ENCODE measurements at places on chromosomes 12 and 14. TPM values are rescaled to one million over a fixed set of nuclear protein-coding genes. Genes with fewer than 3 reads are reported as not detected.

GRCh38 chr14:73785336-73785833, 66.2 kb upstream of the PTGR2 start:
- peak; percentile 56 for DNase-seq

- DNase-seq, result no peak
Measured at GRCh38 chr12:57611108-57611826, at the start of gene ARHGEF25. TSS of gene ARHGEF25 (plus strand) at chr12:57611435. CDS start at chr12:57611895, 460 bp downstream.

The LYZ gene
- not detected for total RNA-seq

DNA sequence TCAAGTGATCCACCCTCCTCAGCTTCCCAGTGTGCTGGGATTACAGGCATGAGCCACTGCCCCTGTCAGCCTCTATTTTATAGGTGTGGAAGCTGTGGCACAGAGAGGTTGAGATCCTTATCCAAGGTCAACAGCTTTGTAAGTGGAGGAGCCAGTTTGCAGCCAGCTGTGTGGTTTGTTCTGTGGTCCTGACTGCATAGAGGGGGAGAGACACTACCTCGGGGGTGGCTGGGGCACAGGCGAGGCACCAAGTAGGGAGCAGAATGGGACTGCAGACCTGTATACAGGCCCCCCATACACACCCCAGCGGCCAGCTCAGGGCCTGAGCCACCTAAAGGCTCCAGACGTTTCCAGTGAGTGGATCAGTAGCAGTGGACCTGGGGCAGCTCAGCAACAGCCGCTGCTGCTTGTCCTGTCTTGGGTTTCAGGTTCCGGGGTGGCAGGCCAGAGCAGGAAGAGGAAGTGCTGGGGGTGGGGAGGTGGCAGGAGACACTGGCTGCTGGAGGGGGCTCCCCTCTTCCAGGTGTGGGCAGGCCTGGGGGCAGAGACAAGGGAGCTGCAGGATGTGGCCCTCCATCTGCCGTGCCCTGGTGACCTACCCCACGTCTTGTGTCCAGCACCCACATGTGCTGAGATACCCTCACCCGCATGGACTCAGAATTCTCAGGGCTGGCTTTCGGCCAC, 11.0 kb downstream of the ORAI1 start:
- DNase-seq, result no peak

DNA sequence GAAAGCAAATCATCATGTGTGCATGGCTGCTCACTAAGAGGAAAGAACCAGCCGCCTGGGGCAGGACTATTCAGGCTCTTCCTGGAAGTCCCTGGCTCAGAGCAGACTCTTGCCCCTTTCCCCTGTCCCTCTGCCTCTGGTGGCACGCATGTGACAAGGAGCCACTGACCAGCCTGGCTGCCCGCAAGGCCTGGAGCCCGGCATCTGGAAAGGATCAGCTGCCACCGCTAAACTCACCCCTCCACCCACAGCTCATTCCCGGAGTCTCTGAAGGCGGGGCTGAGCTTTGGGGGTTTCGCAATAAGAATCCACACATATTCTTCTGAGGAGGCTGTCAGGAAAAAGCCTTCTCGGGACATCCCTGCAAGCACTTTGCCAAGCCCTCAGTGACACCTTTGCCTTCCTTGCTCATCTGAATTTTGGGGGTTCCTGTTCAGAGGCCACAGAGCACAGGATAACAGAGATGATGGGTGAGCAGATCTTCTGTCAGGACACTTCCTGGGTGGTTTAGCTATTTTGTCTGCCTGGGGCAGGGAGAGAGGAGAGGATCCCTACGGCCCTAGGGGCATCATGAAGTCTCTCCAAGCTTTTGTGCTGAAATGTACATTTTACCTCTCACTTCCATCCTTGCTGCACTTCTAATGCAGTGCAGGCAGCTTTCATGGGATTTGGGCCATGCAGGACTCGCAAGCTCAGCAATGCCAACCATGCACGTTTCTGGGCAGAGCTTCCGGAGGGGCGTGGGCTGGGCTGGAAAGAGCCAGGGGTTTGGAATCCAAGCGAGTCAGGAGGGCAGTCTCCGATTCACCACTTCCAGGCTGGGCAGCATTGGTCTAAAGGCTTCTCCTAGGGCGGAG, 124.8 kb upstream of the MAP1LC3B2 start:
- DNase-seq, result peak; percentile 94

The TAS2R30 gene
- total RNA-seq, result 2.9 TPM

The GLIPR1L1 gene
- not detected for total RNA-seq

The AMIGO2 gene
- total RNA-seq, result 46.3 TPM

- no peak for DNase-seq
Measured at GRCh38 chr12:57008178-57008577, 1.8 kb upstream of the ZBTB39 start.

- DNase-seq, result no peak
Measured at GRCh38 chr12:126480451-126480850, 1415.2 kb downstream of the AACS start.

GRCh38 chr14:52241087-52241793, 26.3 kb upstream of the PTGDR start:
- no peak for DNase-seq

Measured in PC-9 (cell line).